Retinal pigment epithelial cell (primary cell): ENCODE measurements at places on chromosomes 2 and 18.

- no peak for DNase-seq
Observed at GRCh38 chr2:3449086-3449485, 69.6 kb downstream of the TRAPPC12 start.

DNA sequence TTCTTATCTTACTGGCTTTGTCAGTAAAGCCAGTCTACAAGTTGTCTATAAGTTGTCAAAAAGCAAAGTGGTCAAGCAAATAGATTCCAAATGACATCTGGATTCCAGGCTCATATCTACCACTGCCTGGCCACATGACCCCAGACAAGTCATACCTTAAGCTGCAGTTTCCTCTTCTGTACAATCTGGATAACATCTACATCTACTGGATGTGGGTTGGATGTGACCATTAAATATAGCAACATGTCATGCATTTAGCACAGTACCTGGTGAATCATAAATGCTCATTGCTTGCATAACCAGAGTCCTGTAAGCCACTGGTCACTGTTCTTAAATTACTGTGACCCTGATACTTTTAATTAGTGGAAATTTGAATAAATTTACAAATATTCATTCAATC lies 16.8 kb downstream of the COBLL1 start:
- no peak for DNase-seq

- no peak for DNase-seq
Observed at GRCh38 chr2:143157001-143157400, 27.8 kb downstream of the ARHGAP15 start.

- no peak for DNase-seq
Observed at GRCh38 chr2:30145826-30146336, 926 bp upstream of the YPEL5 start.

GRCh38 chr2:24843330-24843860 lies 50.2 kb downstream of the CENPO start:
- DNase-seq, result no peak

DNA sequence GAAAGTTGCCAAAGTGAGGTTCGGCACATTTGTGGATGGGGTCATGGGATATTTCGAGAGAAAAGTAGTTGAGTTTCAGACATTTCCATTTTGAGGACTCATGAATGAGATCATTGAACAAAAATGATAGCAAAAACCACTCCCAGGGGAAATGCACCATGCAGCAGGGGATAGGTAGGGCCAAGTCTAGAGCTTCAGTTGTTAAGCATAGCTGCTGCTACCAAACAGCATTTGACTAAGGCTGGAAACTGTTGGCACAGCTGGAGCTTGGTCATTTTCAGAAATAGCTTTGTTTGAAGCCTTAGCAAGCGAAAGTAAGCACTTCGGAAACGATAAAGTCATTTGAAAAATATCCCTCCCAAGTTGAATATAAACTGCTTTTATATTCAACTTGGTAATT lies 431.8 kb downstream of the SOCS6 start:
- DNase-seq, result no peak

GRCh38 chr2:25514043-25514637 lies 159.2 kb downstream of the DTNB start:
- no peak for DNase-seq

GRCh38 chr2:177281400-177282180 lies 17.1 kb upstream of the NFE2L2 start:
- no peak for DNase-seq

- no peak for DNase-seq
Observed at GRCh38 chr2:96324721-96325040, 436 bp upstream of the ITPRIPL1 start.

- no peak for DNase-seq
Observed at GRCh38 chr2:19775838-19776237, 125.9 kb downstream of the TTC32 start.

DNA sequence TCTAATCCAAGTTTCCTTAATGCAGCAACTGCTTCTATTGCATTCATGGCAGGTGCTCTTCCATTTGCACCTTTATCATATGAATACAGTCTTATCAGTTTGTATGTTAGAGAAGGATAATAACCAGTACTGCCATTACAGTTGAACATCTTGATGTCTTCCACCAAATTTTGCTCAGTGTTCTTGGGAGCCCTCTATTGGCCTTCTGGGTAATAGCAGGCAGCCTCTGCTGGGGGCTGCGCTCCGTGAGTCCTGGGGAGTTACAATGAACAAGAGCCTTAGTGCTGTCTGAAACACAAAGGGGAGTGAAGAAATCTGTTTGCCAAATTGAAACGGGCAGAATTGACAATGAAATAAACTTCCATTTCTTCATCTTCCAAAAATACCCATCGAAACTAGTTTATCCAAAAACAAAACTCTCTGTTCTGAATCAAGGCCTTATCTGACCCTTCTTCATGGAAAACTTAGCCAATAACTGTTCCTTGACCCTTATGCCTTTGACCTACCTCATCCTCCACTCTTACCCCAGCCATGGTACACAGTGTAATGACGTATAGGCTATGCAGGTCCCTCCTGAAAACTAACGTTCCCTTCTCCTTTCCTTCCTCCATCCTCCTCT lies 79.9 kb downstream of the ALK start:
- no peak for DNase-seq
